ENCODE measurements at places on chromosomes 16 and 17. TPM values are rescaled to one million over a fixed set of nuclear protein-coding genes. Genes with fewer than 3 reads are reported as not detected.

Gene CCL5
- polyA plus RNA-seq, result 63.8 TPM

Gene SLFN14
- 0.13 TPM for polyA plus RNA-seq

GRCh38 chr17:69651921-69652320, 237.4 kb downstream of the MAP2K6 start:
- DNase-seq, result no peak

Gene C17orf113
- 0.13 TPM for polyA plus RNA-seq

Data from naive thymus-derived CD8-positive, alpha-beta T cell (primary cell).